ENCODE measurements at places on chromosomes 6 and 20.

DNA sequence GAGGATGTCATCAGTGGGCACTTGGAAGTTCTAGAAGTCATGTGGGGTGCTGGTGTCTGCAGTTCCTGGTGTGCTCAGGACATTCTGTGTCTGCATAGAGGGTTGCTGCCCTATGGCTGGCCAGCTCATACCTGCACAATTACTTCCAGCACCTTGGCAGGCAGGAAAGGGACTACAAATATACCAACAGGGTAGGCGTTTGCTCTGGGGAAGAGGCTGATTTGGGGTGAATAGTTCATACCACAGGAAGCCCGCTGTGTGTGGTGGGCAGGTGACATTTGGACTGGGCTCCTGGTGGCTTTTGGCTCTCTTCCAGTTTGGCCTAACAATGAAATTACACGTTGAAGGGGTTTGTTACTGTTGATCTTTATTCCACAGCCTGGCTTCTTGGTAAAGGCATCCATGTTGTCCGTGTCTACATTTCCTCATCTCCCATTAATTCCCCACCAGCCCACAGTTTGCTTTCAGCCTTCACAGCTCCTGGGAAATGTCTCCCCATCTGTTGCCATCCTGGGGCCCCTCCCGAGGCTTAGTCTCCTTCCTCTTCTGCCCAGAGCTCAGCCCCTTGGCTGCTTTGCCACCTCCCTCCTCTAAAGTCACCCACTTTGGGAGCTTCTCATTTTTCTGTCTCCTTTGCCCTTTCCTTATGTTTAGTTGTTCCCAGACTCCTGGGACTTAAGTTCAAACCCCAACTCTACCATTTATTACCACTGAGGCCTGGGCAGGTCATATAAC lies 88.1 kb downstream of the RSPH3 start:
- no peak for DNase-seq

- DNase-seq = no peak
Measured at GRCh38 chr6:56406276-56407269, 159.2 kb upstream of the COL21A1 start.

- no peak for DNase-seq
Measured at GRCh38 chr20:63496596-63497120, 2.2 kb downstream of the EEF1A2 start.

GRCh38 chr20:62792182-62792939 lies 3.9 kb upstream of the MRGBP start:
- DNase-seq = no peak

- DNase-seq = no peak
Measured at GRCh38 chr20:906703-907270, 9.3 kb downstream of the ANGPT4 start.

- DNase-seq = no peak
Measured at GRCh38 chr6:29641430-29642148, 8.6 kb upstream of the GABBR1 start.

DNA sequence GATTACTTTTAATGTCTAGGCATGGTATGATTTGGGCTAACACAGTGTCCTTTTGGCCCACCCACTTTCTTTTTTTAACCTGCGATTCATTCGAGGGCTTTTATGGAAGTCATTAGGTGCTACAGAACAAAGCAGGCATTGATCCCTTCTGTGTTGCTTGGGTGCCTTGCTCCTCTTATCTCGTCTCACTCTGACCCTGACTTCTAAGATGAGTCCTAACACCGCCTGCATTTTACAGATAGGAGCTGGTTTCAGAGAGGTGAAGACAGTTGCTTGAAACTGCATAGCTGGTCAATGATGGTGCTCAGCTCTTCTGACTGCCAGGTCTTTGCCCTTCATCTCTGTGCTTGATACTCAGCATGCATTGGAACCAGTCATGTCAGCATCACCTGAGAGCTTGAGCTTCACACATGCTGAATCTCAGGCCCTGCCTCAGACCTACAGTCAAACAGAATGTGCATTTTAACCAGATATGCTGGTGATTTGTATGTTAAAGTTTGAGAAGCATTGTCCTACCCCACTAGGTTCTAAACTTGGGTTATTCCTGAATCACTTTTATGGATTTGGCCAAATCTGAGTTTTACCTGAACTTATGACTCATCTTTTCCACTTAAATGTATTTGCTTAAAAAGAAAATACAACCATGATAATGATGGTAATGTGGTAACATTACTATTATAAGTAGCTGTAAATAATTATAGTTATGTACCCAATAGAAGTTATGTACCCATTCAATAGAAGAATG lies 142.3 kb downstream of the PLCB4 start:
- DNase-seq = no peak
